ENCODE measurements at places on chromosomes 5 and 9. TPM values are rescaled to one million over a fixed set of nuclear protein-coding genes. Genes with fewer than 3 reads are reported as not detected.

DNA sequence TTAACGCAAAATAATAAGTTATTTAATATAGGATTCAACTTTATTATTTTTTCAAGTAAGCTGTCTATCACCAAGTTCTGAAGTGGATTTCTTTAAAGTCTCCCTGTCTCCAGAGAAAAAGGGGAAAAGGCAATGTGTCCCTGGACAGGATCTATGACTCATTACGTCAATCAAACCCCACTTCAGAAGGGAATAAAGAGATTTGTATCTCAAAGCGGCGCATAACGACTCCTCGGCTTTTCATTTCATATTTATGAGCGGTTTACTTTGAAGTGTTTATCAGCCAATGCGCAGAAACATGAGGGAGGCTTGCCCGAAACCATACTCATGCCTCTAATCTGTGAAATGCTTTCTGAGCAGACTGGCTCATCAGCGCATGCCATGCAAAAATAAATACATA lies 938.6 kb upstream of the WWC1 start:
- DNase-seq: no peak

- no peak for DNase-seq
Measured at GRCh38 chr5:181212080-181212479, 7.1 kb upstream of the TRIM7 start.

- peak; percentile 40 for DNase-seq
Measured at GRCh38 chr5:179623906-179624741, 653 bp upstream of the HNRNPH1 start.

ORM1 gene
- total RNA-seq: 10.6 TPM
